ENCODE measurements at places on chromosomes 2 and 18.

GRCh38 chr2:9990736-9991135 is 39.2 kb downstream of the GRHL1 start:
- DNase-seq, result no peak

DNA sequence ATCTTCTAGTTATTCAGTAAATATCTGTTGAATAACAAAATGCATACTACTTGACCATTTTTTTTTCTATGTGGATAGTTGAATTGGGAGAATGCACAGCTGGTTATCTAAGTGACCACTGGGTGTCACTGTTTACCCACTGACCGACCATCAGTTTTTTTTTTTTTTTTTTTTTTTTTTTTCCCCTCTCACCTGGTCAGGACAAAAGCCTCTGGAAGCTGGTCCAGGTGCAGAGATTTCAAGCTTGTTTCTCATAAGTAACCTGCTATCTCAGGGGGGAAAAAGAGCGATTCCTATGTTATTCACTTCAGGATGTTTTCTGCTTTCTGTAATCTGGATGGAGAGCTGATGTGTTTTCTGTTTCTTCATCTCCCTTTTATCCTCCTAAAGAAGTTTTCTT is 256.0 kb downstream of the DCDC2C start:
- no peak for DNase-seq

DNA sequence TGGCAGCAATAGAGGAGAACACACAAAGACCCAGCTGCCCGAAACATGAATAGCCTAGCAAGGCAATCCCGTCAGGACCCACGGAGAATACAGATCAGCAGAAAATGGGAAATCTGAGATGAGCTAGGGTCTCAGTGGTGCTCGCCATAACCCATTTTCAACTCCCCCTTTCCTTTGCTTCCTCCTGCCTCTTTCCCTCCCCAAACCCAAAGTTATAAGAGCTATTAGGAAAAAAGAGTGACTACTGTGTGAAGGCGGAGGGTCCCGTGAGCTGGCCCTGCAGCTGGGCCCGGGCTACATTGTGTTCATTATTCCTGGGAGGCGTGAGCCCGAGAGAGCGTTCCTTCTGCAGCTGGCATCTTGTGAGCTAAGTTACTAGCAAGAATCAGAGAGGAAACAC is 118.4 kb downstream of the PID1 start:
- no peak for DNase-seq

DNA sequence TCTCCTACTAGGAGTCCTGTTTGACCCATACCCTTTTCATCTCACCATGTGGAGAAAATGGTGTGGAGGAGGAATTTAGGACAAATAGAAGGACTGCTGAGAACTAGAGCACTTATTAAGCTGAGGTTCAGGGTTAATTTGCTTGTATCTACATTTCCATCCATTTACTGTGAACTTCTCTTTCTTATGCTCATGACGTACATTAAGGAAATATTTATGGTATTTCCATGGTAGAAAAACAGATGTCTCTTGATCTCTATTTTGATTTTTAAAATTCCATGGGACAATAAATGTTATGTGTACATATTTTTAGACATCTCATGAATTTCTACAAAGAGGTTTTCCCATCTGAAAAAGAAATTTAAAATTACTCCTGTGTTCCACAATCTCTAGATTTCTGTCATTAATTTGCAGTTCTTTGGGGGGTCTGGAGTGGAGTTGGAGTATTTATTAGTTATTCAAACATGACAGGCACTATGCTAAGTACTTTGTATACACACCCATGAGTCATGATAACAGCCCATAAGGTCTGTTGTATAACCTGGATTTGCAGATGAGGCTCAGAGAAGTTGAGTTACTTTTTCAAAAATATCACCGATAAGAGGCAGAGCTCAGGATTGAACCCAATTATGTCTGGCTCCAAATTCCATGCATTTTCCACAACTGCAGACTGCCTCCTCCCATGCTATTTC is 112.6 kb downstream of the COPS8 start:
- DNase-seq, result no peak

GRCh38 chr2:47508080-47508479 is 105.1 kb downstream of the MSH2 start:
- DNase-seq, result no peak

DNA sequence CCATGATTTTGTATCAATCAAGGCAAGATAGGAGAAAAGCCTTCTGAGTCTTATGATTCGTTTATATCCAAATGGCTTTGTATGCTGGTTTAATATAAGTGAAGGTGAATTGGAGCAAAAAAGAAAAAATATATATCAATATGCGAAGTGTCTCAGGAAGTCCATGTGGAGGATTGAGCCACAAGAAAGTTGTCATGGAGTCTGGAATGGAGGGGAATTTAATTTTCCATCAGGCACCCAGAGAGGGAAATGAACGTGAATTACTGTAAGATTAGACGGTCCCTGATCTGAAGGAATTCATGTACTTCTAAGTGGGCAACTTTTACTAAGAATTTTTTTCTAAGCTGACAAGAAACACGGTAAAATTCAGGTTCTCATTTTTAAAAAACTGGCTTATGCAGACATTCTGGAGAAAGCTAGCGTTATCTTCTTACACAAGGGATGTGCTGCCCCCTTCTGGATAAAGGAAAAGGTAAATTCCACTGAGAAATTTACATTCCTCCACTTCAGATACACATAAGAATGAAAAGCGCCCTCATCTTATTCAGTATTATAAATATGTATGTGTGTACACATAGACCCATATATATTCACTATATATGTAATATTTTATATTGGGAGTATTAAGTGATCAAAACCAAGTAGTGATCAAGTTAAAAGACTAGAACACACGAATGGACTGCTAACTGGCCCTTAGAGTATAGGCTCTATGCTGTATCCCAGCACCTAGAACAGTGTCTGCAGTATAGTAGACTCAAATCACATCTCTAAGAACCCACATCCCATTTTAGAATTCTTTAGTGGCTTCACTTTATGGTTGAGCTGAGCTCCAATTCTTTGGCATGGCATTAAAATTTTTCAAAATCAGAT is 289.0 kb upstream of the TFPI start:
- DNase-seq, result peak; percentile 23

DNA sequence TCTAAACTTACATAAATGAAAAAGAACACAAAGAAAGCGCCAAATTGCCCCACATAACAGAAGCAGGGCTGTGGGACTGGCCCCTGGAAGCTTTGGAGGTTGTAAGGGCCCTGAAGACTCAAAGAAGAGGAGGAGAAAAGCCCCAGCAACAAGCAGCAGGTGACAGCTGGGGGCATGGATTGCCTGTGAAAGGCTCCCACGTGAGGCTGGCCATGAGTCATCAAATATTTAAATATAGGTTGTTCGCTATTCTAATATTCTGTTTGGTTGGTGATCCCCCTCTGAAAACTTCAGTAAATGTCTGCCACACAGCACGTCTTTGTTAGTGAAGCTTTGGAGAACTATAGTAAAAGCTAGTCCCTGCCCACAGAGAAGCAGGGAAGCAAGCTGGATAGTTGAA is 132.4 kb downstream of the MREG start:
- no peak for DNase-seq

- DNase-seq, result no peak
Measured at GRCh38 chr2:130921164-130921476, 84.4 kb downstream of the ARHGEF4 start.

DNA sequence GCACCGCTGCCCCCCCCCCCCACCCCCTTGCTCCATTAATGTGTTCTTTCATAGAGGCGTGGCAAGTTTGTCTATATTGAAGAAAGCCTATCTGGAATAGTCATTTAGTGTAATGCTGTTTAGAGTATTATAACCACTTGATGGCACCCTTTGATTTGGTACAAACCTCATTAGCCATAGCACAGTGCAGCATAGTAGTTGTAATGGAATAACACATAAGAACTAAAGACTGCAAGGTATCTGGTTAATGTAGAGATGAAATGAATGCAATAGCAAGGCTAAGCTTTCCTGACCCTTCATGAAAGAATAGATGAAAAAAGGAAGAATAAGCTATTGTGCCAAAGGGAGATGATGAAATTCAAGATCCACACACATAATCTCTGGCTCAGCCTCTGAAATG is 81.9 kb downstream of the EHBP1 start:
- peak; percentile 63 for DNase-seq

DNA sequence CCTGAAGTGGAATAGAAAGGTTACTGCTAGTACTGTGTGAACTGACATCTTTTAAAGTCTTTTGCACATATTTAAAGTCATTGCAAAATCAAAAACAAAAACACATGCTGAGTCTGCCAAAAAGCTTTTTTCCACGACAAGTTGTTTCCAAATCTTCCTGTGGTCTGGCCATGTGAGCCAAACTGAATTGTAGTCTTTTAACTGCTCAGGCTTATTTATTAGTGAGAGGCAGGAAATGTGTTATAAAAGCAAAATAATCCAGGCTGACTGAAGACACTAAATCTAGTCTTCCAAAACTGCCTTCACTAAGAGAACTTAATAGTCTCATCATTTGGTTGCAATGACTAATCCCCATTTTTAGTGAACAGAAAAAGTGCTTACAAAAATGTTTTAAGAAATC is 2.3 kb downstream of the KRCC1 start:
- DNase-seq, result no peak

- no peak for DNase-seq
Measured at GRCh38 chr2:86621280-86621943, 2.3 kb downstream of the RNF103 start.

- DNase-seq, result peak; percentile 59
Measured at GRCh38 chr2:71510196-71510807, 56.9 kb downstream of the DYSF start.

- no peak for DNase-seq
Measured at GRCh38 chr2:177735318-177735803, 337.2 kb downstream of the PDE11A start.

DNA sequence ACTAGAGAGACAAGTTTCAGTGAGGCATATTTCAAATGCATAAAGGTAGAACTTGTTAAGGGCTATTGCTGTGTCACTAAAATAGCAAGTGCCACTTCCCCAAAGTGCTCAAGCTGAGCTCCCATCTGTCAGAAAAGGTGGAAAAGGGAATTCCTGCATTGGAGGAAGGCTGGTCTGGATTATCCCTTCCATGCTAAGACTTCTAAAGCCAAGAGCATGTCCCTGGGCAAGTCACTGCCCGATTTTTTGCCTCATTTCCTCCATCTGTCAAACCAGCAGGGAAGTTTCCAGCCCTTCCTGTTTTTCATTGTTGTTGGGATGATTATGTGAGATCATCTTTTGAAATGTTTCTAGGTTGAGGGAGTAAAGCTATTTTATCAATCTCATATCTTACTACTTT is 175.5 kb downstream of the SETBP1 start:
- DNase-seq, result peak; percentile 92

- no peak for DNase-seq
Measured at GRCh38 chr2:26070730-26071129, 36.8 kb downstream of the RAB10 start.

DNA sequence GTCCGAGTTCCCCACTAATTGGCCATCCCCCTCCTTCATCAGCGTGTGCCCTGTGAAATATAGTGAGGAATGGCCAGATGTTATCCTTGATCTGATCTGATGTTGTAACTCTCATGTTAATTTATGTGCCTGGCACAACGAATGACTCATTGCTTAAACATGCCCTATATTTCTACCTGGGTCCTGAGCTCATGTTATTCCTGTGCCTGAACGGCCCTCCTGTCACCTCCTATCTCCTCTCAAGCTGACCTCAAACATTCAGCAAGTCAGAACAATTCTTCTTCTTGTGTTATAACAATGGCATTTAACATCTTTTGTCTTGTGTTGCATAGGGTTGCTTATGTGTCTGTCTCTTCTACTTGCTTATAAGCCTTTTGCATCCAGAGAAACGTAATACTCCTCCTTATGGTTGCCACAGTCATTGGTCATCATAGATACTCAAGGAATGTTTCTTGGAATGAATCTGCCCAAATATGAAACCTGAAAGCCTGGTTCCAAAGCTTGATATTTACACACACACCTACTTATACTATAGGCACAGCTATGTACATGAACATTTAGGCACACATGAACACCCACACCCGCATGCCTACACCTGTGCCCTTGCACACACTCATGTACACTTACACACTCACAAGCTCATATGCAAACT is 80.2 kb upstream of the PHLPP1 start:
- DNase-seq, result peak; percentile 36

GRCh38 chr2:163155279-163155883 is 316.8 kb upstream of the KCNH7 start:
- DNase-seq, result no peak

GRCh38 chr18:24840051-24840450 is 379.6 kb downstream of the HRH4 start:
- peak; percentile 2 for DNase-seq

GRCh38 chr2:191670076-191670475 is 7.9 kb upstream of the NABP1 start:
- no peak for DNase-seq

DNA sequence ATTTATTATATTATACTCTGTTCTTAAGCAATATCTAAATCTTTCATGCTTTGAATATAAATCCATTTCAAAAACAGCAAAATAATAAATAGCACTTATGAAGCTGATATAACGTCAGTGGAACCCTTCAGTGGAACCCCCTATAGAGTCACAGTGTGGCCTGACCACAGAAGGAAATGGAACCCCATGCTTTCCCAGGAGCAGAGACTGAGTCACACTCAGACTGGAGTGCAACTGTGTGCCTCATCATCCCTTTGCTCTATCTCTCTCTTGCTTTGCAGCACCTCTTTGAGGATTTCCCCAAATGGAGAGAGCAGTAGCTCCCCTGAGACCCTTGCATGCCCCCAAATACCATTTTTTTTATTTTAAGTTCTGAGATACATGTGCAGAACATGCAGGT is 13.1 kb downstream of the NXPH2 start:
- DNase-seq, result no peak

DNA sequence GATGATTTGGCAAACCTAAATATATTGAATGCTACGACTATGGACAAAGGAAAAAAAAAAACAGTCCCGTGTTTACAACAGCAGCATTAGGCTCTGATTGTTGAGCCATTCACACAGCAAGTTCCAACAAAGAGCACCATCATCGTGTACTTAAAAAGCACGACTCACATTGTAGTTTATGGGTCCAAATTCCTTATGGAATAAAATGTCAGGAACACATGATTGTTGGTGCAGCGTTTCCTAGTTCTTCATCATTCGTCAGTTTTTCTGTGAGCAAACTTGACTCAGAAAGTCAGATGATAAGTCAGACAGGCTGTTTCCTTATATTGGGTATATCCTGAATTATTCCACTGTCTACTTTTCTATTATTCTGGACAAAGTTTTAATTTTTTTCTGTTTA is 10.0 kb upstream of the KIDINS220 start:
- DNase-seq, result no peak

Data from NCI-H524 (cell line).